ENCODE measurements at places on chromosomes 7 and 10. TPM values are rescaled to one million over a fixed set of nuclear protein-coding genes. Genes with fewer than 3 reads are reported as not detected.

GRCh38 chr7:100865372-100865911 is 1.7 kb upstream of the TRIP6 start:
- no peak for DNase-seq

DNA sequence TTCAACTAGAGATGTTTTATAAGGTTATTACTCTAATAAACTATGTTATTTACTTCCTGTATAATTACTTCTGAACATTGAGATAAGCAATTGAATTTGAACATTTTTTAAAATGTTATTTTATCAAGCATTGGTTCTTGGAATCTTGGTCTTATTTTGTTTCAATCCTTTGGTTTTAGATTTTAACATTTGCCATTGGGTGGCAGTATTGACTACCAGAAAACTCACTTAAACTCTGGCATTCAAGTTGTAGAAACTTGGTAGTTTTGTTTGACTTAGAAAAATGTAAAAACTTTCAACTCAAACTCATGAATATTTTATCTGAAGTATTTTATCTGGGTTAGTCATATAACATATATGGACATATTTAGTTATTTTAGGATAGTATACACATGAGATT is 48.1 kb downstream of the ATRNL1 start:
- DNase-seq: no peak

DNA sequence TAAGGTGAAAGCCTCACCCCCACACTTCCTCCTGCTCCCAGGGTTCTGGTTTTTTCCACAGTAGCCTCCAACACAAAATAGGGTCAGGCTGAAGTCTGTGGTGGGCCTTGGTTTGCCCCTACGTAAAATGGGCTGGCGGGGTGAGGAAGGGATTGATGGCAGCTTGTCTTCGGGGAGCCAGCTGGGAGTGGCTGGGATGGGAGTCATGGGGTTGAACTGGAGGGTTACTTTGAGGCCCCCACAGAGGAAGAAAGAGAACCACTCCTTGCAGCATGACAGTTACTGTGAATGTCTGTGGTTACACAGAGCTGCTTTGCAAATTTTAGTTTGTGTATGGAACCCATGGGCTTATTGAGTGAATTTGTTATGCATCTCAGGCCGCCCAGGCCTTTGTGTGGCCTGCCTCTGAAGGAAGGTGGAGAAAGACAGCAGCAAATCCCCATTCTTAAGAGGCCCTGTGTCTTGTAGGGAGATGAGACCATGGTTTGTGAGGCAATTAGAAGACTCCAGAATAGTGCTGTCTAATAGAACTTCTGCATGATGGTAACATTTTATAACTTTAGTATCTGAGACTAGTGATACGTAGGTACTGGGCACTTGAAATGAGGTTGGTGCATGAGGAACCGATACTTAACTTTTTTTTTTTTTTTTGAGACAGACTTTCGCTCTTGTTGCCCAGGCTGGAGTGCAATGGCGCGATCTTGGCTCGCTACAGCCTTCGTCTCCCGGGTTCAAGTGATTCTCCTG is 8.1 kb downstream of the TRIM8 start:
- DNase-seq: no peak

GRCh38 chr10:65945061-65945460 is 980.8 kb upstream of the LRRTM3 start:
- DNase-seq: no peak

GRCh38 chr7:107678110-107678753 is 17.6 kb downstream of the SLC26A4 start:
- DNase-seq: no peak

GRCh38 chr7:90383422-90383821 is 19.8 kb upstream of the CLDN12 start:
- DNase-seq: peak; percentile 39

DNA sequence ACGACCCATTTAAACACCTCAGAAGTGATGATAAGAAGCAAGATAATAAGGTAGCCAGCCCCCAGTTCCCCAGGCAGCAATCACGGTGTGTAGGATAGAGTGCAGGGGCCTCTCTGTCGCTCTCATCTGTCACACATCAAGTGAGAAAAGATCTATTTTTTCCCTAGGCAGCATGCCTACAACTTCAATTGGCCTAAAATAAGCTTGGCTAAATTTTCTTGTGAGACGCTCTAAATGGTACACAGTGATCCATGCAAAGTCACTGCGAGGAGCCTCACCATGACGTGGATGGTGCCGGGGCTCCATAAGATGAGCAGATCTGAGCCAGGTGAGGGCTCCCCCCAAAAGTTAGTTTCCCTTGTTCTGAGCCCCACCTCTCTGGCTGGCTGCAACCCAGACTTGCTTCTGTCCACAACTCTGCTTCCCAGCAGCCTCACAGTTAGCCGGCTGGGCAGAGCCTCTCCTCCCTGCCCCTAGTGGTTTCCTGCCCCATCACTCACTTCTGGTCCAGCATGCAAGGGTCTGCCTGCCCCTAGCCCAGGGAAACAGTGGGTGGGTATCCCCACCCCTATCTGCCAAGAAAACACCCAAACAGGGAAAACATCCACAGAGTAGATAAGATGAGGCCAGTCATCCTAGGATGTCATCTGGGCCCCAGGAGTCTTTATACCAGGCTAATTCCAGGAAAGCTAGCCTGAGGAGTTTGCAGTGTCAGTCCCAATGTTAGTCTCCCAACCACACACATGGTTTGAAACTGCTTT is 342.1 kb downstream of the GRID1 start:
- no peak for DNase-seq

The PIK3AP1 gene
- total RNA-seq: 0.10 TPM

The GHRHR gene
- total RNA-seq: not detected

The PSMC2 gene
- 400 TPM for total RNA-seq

Data from RPMI7951 (cell line).